SHP77 treated with DMSO at 0.1 percent for 48 hours (cell line): ENCODE measurements at places on chromosomes 1 and 21.

- DNase-seq: no peak
Observed at GRCh38 chr1:203000217-203000944, 6.8 kb upstream of the TMEM183A start.

GRCh38 chr1:98323906-98324358, 337.6 kb upstream of the SNX7 start:
- DNase-seq: no peak

GRCh38 chr1:2108877-2109580, 58.8 kb downstream of the PRKCZ start:
- DNase-seq: no peak

- DNase-seq: no peak
Observed at GRCh38 chr1:226185141-226186036, 1.2 kb downstream of the ACBD3 start.

- DNase-seq: no peak
Observed at GRCh38 chr1:32099426-32099825, 8.4 kb upstream of the KPNA6 start.

DNA sequence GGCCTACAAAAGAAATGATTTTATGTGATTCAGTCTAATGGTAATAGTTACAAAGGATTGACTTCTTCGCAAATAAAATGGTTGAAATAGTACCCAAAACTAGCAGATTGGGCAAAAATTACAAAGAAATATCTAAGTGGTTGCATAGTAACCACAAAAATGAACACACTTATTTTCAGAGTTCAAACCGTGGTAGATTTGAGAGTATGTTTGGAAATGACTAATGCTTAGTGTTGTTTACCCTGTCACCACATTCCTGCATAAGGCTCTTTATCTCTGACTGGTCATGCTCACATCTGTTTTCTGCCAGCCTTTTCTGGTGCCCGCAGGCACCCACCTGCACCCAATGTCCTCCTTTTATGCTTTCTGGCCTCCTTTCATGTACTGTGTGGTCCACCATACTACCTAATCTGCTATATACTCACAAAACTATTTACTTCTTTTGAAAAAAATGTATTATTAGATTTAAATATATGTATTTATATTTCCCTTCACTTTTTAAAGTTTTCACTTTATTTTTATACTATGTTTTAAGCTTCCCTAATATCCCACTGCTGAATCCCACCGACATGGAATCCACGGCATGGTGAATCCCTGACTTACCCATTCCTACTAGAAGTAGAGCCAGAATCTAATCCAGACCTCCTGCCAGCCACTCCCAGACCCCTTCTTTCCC, 30.3 kb downstream of the PTPRC start:
- DNase-seq: no peak

DNA sequence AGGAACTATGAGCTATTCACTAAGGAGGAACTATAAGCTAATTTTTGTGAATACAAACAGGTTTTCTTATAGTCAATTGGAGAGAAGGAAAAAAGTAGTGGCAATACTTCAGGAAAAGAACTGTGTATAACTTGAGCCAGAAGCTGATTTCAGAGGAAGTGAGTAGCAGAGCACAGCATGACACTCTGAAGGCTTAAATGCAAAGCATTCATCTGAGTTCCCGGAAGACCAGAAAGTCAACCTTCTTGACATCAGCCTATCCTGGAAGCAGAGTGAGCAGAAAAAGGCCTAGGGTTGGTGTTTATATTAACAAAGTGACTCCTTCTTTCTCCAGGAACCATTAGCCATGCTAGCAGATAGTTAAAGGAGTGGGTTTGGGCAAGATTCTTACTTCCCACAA, 545.2 kb downstream of the MRPL39 start:
- no peak for DNase-seq

DNA sequence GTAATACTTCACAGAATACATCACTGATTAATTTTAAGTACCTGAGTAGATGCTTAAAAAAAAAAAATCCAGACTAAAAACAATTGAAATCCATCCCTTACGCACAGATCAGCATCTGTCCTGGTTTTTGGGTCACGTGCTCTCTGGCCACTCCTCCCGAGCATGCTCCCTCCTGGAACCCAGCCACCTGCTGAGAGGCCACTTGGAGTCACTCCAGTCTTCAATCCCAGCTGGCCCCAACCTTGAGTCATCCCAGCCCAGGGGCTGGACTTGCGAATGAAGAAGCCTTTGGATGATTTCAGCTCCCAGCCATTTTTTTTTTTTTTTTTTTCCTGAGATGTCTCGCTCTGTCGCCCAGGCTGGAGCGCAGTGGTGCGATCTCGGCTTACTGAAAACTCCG, 8.9 kb downstream of the MAP1LC3C start:
- DNase-seq: peak; percentile 66

DNA sequence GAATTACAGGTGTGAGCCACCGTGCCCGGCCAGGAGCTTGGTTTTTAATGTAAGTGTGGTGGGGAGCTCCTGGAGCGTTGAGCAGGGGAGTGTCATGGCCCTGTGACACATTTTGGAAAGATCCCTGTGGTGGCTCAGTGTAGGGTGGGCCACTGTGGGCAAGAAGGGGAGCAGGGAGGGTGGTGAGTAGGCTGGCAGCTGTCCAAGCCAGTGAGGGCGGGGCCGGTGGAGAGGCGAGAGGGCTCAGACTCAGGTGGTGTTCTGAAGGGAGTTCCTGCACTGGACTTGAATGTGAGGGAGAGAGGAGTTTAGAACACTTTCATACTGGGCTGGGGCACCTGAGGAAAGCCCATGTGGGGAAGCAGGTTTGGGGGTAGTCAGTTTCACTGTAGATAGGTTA, 3.1 kb upstream of the EVA1B start:
- no peak for DNase-seq

- no peak for DNase-seq
Observed at GRCh38 chr1:219298571-219299148, 125.0 kb downstream of the LYPLAL1 start.

DNA sequence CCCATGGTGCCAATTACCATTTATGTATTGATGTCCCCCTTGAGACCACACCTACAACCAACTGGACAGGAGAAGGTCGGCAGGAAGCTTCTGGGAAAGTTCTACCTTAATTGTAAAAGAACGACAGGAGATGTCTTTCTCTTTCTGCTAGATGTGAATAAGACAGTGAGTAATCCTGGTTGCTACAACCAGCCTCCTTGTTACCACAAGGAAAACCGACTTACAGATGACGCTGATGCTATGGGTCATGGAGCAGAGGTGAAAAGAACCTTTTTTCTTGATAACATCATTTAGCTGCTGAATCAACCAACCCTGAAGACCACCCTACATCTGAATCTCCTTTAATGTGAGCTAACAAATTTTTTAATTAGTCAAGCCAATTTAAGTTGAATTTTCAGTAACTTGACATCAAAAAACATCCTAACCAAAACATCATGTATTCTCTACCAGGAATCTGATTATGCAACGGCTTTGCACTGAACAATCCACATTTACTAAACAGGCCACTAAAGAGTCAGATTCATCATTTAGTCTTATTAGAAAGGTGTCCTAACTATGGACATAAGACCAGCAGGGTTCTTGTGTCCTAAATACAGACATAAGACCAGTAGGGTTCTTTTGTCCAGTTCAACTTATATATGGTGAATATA, 23.0 kb downstream of the RGS2 start:
- no peak for DNase-seq

DNA sequence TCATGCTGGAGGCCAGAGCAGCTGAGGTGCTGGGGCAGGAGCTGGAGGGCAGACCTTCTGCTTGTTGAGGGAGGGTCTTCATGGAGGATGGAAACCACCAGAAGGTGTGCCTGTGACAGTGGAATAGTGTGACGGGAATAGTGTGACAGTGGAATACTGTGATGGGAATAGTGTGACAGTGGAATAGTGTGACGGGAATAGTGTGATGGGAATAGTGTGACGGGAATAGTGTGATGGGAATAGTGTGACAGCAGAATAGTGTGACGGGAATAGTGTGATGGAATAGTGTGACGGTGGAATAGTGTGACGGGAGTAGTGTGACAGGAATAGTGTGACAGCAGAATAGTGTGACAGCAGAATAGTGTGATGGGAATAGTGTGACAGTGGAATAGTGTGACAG, 325.1 kb downstream of the HHAT start:
- no peak for DNase-seq

- DNase-seq: no peak
Observed at GRCh38 chr1:201020040-201020591, 3.4 kb downstream of the KIF21B start.

DNA sequence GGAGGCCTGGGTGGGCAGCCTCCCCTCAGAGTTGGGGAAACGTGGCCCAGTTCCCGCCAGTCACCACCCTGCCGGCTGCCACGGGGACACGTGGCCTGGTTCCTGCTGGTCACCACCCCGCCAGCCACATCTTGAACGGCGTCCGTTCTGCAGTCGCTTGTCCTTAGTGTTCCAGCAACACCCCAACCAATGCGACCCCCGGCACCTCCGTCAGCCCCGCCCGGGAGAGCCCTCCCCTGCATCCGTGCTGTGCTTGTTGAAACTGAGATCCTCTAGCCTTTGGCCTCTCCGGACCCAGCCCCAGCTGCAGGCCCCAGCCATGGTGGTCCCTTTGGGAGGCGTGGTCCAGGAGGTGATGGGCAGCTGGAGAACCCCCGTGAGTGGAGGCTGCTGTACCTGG, 18.7 kb downstream of the PRKCZ start:
- no peak for DNase-seq

DNA sequence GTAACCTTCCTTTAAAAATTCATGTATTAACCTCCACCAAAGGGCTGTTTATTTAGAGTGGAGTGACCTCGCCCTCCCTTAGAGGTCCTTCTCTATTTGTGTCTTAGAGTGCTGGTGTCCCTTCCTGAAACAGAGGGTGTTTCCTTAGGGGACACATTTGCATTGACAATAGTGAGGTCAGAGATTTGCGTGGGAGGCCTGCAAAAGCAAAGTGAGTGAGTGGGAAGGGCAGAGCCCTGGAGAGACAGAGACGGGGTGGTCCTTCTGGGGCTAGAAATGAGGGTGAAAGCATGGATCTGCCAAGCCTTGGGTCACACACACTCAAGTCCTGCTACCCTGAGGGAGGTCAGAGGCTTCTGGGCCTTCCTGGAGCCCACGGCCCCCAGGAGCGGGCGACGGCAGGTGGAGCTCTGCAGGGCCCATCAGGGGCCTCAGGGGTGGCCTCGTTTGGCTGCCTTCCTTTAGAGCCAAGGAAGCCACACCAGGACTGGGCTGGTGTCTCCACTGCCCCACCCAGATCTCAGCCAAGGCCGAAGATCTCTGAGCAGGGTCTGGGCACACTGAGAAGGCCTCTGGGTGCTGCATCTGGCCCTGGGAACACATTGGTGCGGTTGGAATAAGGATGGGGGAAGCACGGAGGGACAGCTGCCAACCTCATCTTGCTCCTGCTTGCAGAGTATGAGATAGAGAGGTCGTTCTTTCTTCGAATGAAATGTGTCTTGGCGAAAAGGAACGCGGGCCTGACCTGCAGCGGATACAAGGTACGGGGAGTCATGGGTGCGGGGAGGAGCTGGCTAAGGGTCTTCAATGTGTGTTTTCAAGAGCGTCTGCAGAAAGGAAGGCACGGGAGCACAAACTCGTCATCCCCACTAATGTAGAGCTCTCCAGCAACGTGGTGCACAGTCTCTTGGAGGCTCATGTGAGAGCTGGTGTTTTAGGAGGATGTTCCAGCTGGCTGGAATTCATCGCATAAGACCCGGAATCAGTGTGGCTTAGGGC, 23.8 kb downstream of the SIM2 start:
- DNase-seq: no peak

DNA sequence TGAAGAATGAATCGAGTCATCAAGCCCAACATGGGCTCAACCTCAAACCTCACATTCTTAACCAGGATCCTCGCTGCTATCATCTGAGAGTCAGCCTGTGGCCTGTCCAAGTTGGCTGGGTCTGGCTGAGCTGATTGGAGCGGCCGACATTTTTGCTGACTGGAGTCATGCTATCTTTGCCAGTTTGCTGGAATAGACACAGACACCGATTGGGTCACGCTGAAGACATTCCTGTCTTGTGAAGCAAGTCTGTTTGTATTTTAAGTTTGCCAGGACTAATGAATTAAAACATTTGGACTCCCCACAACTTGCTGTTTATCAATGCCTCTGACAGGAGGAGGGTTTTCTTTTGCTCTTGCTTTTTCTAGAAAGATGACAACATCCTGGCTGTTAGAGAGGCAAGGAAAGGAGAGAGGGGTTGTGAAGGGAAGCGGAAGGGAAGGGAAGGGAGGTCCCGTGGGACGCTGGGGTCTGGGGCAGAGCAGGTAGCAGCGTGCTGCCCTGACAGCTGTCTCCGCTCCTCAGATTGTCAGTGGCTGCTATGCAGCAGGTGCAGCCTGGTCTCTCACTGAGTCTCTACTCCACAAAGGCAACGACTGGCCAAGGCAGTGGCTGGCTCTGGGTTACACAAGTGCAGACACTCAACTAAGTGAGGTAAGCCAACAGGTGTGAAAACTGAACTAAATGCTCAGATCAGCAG, at the start of gene MAP3K7CL:
Gene MAP3K7CL (plus strand): TSS at position 375 of the 700 bp plus-strand sequence. CDS start 2,701 bp downstream, outside the sequence.
- no peak for DNase-seq

GRCh38 chr1:41241354-41241748, 755 bp downstream of the SCMH1 start:
- no peak for DNase-seq
